ENCODE measurements at places on chromosomes 4 and X.

- no peak for DNase-seq
Observed at GRCh38 chr4:166318810-166319525, 445.9 kb downstream of the TLL1 start.

DNA sequence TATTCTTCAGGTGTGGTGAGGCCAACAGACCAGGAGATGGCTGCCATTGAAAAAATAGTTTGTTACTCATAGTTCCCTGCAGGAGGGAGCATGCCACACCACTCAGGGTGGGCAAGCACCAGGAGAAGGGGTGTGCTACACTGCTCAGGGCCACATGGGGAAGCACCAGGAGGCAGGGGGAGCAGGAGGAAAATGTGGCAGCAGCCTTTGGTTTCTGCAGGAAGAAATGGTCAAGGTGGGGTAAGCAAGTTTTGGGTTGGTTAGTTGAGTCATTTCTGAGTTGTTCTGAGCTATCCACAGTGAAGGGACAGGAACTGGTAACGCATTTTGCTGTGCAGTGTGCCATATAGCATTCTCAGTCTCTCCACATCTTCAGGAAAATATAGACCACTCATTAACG, 23.8 kb downstream of the FGFBP1 start:
- no peak for DNase-seq

DNA sequence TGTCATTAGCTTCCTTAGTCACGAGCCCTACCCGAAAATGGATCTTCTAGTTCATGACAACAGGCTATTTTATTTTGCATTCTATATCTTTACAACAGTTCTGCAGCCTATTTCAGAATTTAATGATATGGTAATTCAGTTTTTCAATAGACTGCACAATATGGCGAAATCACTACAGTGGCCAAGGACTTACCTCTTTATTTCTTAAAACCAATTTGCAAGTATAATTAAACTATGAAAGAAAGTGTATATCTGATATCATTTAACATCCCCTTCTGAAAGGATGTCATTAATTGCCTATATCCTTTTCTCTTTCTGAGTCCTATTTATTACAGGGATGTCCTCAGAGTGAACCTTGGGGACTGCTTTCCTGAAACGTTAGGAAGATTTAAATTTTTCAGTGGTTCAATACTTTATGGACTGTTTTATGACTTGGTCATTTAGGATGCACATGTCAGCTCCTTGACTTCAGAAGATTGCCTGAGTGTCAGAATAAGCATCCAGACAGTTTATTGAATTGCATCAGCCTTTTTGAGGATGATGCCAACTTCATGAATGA, 190.8 kb upstream of the GEMIN8 start:
- DNase-seq: no peak

DNA sequence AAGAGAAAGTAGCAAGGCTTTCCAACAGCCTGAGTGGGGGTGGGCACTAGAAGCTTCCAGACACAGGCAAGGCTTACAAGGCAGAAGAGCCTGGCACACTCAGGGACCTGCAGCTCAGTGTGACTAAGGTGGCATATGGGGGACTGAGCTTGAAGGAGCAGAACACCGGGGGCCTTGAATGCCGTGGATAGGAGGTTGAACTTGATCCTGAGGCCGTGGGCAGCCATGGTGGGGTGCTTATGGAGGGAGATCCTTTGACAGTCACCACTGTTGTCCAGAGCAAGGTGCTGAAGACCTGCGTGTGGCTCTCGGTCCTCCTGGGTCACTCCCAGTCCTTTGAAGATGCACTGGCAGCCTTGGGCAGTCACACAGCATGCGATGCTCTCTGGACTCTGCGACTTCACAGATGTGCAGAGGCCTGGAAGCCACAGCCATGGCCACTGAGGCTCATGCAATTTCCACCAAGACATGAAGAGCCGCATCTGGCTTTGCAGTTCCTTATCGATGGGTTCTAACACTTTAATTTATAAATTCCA, 18.3 kb downstream of the C4orf50 start:
- no peak for DNase-seq

- peak; percentile 42 for DNase-seq
Observed at GRCh38 chrX:72366701-72367454, 61.2 kb upstream of the CITED1 start.

- DNase-seq: peak; percentile 63
Observed at GRCh38 chr4:141912831-141913230, 276.4 kb downstream of the IL15 start.

- DNase-seq: no peak
Observed at GRCh38 chr4:156638334-156638733, 333.3 kb downstream of the PDGFC start.

DNA sequence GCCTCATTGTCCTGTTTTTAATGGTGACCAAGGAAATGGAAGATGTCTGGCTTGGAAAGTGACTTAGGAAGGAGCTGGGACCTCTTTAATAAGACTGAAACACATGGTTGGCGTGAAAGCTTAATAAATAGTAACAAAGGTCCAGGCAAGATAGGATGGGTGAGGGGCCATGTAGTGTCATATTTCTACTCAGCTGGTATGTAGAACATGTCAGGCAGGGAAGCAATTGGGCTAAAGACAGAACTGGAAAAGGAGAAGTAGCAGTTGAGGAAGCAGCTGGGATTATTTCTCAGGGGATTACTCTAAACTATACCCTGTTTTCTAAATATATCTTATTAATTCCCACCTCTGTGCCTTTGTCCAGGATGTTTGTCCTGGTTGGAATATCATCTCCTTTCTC, 18.6 kb downstream of the ITGB1BP2 start:
- DNase-seq: no peak

- DNase-seq: no peak
Observed at GRCh38 chr4:8451440-8452182, 11.0 kb downstream of the TRMT44 start.

DNA sequence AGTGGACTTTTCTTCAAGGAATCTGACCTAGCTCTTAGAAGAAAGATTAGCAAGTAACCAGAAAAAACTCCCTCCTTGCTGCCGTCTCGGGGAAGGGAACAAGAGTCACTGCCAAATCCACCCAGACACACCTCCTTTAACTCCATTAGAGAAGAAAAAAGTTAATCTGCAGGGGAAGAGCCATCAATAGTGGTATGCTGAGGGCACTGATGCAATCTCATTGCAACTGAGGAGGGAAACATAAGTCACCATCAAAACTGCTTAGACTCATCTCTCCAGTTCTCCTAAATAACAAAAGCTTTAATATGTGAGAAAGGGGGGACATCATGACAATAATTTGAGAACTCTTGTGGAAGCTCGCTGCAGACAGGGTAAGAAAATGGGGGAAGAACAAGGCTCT, 49.3 kb upstream of the MAGED4B start:
- no peak for DNase-seq

- peak; percentile 45 for DNase-seq
Observed at GRCh38 chr4:2365054-2365912, 53.2 kb downstream of the ZFYVE28 start.

GRCh38 chrX:136630881-136631280, 17.1 kb upstream of the CD40LG start:
- no peak for DNase-seq

- DNase-seq: no peak
Observed at GRCh38 chr4:152763796-152764195, 15.7 kb downstream of the TIGD4 start.

GRCh38 chrX:49247916-49248811, 12.9 kb downstream of the CCDC22 start:
- DNase-seq: no peak

DNA sequence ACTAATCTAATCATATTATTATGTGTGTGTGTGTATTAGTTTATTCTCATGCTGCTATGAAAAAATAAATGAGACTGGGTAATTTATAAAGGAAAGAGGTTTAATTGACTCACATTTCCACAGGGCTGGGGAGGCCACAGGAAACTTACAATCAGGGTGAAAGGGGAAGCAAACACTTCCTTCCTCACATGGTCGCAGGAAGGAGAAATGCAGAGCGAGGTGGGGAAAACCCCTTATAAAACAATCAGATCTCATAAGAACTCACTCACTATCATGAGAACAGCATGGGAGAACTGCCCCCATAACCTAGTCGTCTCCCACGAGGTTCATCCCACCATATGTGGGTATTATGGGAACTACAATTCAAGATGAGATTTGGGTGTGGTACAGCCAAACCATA, 190.9 kb upstream of the TAPT1 start:
- no peak for DNase-seq

DNA sequence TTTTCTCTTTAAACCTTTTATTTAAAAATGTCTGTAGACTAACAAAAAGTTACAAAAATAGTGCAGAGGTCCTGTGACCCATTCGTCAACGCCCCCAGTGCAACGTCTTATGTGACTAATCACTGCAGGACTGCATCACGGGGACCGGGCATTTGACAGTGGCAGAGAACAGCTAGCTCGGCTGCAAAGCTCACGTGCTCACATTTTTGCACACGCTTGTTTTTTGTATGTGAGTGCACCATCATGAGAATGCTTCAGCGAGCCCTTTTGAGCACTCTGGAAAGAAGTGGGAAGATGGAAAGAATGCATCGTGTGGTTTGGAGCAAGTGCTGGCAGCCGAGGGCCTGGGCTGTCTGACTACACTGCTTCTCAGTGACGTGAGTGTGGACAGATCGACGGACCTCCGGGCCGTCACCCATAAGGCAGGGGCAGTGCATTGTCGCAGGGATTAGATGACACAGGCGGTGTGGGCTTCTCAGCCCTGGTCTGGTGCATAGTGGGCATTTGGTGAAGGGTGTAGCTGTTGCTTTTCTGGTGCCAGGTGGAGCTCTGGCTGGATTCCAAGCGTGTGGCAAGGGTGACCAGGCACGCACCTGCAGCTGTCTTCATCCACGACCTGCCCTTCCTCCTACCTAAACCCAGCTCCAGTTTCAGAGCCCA, 17.7 kb downstream of the SPON2 start:
- no peak for DNase-seq

DNA sequence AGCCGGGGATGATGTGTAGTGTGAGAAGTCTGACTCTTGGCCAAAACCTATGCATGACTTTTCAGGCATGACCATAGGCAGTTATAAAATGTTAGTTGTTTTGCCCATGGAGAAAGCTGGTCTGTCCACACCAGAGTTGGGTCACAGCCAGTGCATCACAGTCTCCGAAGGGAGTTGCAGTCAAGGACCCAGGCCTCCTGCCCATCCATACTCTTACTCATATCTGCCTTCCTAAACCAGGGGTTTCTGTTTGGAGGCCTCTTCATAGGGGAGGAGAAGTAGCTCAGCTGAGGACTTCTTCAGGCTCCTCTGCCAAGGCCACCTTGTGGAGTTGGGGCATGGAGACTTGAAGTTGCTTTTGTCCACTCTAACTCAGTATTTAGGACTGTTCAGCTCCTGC, 1008.3 kb downstream of the PCDH18 start:
- no peak for DNase-seq

DNA sequence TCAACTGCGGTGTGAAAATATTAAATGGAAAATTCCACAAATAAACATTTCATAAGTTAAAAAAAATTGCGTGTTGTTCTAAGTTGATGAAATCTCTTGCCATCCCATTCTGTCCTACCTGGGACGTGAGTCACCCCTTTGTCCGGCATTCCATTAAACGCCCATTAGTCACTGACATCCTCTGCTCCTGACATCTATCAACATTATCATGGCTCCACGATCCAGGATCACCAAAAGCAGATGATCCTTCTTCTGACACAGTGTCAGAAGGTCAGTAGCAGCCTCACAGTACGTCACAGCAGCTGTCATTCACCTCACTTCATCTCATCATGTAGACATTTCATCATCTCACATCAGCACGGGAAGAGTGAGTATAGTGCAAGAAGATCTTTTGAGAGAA, 125.7 kb downstream of the ZNF827 start:
- no peak for DNase-seq

- DNase-seq: no peak
Observed at GRCh38 chr4:7759216-7759615, 180.4 kb downstream of the AFAP1 start.

- DNase-seq: no peak
Observed at GRCh38 chr4:141686146-141686775, 49.9 kb downstream of the IL15 start.

DNA sequence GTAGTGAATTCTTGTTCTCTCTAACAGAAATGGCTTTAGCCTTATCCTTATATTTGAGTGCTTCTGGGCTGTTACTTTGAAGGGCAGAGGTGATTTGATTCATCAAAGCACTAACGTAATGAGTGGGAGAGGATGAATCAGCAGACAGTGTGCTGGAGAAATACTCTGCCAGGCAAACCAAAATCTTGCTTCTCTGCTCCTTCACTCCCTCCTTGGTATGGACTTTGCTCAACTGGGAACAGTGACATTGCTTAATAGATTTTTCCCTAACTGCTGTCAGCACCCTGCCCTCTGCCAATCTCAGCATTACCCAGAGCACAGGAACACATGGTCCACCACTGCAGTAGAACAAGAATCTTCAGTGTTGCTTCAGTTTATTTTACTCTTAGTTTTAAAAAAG, 56.0 kb downstream of the PDLIM5 start:
- no peak for DNase-seq

GRCh38 chr4:148430854-148431253, 11.4 kb downstream of the NR3C2 start:
- no peak for DNase-seq

- no peak for DNase-seq
Observed at GRCh38 chr4:148182230-148182911, 259.8 kb downstream of the NR3C2 start.

DNA sequence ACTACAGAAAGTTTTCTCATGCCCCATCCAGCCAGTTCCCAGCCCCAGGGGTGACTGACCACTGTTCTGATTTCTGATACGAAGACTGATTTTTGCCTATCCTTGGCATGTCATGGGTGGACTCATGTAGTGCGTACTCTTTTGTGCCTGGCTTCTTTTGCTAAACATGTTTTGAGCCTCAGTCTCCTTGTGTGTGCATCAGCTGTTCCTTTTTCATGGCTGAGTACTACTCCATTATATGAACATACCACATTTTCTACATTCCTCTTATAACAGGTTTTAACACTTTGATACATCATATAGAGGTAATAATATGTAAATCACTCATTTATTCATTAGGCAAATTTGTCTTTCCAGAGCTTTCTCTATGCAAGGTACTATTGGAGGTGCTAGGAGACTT, 126.7 kb downstream of the ANAPC4 start:
- no peak for DNase-seq

DNA sequence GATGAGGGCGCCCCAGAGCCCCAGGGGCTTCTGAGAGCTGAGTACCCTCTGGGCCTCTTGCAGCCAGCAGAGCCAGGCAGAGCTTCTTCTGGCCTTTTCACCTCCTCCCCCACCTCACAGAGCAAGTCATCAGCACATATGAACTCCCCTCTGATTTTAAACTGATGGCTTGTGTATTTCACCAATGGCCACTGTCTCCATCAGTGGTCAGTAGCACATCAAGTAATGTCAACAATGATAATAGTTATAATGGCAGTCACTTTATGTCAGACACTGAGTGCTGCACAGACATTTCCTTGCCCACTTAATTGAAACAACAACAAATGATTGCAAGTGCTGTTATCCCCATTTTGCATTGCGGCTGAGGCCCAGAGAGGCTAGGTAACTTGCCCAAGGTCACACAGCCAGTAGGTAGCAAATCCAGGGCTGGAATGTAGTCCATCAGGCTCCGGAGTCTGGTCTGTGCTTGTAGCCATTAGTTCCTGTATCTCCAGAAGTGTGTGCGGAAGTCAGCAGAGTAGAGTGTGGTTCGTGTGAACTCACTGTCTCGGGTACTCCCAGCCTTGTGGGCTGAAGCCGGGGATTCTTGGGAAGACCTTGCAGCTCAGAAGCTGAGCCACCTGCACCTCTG, 3.0 kb downstream of the ATP2B3 start:
- DNase-seq: no peak
